ENCODE measurements at places on chromosomes 3 and 15.

DNA sequence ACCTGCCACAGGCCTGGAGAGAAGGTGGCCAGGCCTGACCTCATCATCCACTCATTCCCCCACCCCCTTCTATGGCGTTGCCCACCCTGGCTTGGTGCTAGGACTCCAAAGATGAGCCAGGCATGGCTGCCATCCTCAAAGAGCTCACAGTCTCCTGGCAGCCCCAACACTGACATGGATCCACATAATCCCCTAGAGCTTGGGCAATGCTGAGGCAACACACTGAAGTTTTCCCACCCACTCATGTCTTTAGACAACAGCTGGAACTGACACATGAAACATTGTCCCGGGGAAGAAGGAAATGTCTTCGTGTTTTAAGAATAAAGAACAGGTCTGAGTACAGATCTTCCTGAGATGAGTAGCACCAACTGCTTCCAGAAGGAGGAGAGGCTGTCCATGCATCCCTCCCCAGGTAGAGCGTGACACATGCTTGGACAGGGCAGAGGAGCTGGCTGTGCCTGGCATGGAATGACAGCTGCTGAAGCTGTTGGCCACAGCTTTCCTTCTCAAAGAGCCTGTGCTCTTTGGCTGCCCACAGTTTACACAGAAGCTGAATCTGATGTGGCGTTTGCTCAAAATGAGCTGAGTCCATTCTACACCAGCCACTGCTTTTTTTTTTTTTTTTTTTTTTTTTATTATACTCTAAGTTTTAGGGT, 70.1 kb downstream of the HOMER2 start:
- DNase-seq = no peak

- DNase-seq = no peak
These were observed 96.4 kb downstream of the TPRA1 start for GRCh38 chr3:127493924-127494646.

DNA sequence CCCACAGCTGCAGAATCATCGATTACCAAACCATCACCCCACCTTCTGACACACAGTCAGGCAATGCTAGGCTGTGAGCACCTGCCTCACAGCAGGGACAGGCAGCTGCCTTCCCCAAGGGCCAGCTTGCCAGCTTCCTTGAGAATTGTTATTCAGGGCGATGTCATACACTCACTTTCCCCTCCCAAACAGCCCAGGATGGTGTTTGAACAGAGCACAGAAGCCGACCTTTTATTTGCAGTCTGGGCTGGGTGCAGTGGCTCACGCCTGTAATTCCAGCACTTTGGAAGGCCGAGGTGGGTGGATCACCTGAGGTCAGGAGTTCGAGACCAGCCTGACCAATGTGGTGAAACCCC, 84.5 kb upstream of the HERC1 start:
- DNase-seq = no peak

DNA sequence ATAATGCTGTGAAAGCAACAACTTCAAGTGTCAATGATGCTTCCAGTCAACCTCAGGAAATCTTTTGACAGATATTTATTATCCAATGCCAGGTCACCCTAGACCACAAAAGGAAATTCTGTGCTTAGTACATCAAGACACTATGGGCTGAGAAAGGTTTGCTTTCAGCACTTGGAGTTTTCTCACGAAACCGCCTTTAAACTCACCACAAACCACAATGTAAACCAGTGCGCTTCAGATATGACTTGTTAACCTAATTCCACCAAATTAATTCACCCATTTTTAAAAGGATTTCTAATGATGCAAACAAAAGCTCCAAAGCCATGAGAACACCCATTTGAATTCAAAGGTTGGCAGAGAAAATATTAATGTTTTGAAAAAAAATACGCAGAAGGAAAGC, 292.9 kb upstream of the NR2F2 start:
- DNase-seq = no peak

DNA sequence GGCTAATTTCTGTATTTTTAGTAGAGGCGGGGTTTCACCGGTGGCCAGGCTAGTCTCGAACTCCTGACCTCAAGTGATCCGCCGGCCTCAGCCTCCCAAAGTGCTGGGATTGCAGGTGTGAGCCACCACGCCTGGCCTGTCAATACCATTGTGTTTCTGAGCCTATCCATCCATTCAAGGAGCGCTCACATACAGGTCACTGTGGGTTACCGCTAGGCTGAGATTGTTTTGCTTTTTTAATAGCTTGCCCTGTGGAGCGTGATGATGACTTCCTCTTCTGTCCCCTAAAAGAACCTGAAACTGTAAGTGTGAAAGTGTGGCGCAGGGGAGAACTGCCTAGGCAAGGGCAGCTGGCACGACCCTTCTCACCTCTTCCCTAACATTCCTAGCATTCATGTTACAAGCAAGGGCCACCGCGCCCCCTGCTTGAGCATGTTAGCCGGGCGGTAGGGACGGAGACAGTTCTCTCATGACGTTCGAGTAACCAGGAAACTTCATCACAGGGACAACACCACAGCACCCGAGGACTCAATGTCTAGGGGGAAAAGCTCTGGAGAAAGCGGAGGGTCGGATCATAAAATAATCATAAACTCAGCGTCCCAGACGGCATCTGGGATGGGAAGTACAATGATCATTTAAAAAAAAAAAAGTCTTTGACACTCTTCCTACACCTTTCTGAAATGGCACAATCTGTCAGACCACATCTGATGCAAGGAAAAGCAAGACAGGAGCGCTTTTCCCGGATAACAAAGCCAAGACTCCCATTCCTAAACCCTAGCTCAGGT, 790 bp downstream of the LAMP3 start:
- DNase-seq = no peak
